NCI-H1092 treated with DMSO at 0.1 percent for 48 hours (cell line): ENCODE measurements at places on chromosomes 2 and 18.

GRCh38 chr18:6682437-6683111 is 46.9 kb upstream of the ARHGAP28 start:
- no peak for DNase-seq

DNA sequence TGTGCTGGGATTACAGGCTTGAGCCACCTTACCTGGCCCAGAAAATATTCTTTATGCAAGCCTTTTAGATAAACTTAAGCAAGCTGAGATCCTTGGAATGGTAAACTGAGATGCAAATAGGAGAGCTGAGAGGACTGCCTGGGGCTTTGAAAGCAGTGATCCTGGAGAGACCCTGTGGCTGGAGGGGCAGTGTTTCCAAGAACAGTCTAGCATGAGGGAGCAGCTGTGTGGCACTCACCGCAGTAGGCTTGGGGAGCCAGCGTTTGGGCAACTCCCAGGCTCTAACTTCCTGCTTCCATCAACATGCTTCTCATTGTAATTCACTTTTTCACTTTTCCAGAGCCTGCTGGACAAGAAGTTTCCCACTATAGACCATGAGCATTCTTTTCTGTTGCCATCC is 144.1 kb upstream of the CELF4 start:
- no peak for DNase-seq

DNA sequence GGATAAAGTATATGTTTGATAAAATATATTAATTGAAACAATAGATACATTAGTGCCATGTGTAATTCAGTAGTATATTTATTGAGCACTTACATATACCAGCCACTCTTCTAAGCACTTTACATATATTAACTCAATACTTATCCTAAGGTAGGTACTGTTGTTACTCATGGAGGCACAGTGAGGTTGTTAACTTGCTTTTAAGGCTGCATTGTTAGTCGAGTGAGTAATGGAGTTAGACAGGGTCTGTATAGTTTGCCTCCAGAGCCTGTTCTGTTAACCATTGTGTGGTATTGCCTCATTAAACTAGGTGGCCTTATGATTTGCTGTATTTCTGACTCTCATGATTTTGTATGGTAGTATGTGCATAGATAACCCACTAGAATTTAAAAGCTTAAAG is 44.2 kb downstream of the LCLAT1 start:
- DNase-seq, result no peak

DNA sequence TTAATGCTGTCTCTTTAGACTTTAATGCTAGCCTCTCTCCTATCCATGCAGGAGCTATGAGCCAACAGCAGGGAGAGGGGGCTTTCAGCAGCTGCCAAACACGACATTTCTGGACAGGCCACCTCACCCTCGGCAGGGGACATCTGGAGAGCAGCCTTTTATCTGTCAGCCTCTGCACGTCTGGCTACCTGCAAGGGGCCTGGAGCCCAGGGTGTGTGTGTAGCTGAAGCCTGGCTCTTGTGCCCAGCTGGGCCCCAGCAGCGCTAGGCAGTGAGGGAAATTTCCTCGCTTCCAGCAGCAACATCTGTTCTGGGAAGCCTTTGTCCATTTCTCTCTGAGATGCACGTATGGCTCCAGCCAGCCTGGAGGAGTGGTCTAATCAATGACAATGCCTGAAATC is 728.7 kb upstream of the ID2 start:
- peak; percentile 18 for DNase-seq

DNA sequence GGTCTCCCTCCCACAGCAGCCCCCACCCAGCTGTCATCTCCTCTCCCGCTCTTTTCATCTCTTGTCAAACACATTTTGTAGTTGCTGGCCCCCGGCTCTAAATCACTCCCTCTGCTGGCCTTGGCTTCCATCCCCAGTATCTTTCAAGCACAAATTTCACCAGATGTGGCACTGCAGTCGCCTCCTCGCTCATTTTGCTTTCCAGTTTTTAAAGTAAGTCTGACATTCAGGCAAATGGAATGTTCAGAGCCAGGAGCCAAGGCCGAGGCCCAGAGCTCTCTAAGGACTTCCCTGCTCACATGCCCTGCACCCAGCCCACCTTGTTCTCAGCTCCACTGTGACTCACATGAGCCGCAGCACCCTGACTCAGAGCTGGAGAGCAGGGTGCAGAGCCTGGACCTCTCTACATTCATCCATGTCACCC is 158.4 kb downstream of the GALNT14 start:
- no peak for DNase-seq

- no peak for DNase-seq
Observed at GRCh38 chr2:48530033-48530811, at the start of gene STON1. Gene STON1 (plus strand): TSS chr2:48530154. CDS start chr2:48580634, 50,480 bp downstream.

- no peak for DNase-seq
Observed at GRCh38 chr18:69882965-69883668, 64.6 kb downstream of the CD226 start.

- no peak for DNase-seq
Observed at GRCh38 chr18:79452991-79453645, 57.4 kb downstream of the NFATC1 start.

DNA sequence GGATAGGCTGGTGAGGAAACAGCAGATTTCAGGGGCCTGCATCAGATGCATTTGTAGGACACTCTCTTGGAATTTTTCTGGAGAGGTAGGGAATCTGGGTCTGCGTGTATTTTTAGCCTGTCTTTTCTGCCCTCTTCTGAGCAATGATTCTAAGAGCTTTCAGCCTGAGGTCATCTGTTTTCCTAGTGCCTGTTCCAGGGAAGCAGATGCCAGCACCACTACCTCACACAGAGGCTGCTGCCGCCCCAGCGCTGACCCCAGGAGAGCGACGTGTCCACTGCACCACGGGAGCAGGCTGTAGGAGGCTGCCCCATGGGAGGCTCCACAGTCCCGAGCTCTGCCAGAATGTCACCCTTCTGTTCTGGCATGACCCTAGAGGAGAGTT is 316.5 kb downstream of the CYP26B1 start:
- no peak for DNase-seq

- no peak for DNase-seq
Observed at GRCh38 chr2:112821682-112822081, 14.9 kb downstream of the IL1B start.
